Stimulated activated CD8-positive, alpha-beta memory T cell treated with anti-CD3 and anti-CD28 coated beads, Interleukin-4, amount 100 ng/mL, for 1 hour (primary cell): ENCODE measurements at places on chromosomes 5 and 9.

DNA sequence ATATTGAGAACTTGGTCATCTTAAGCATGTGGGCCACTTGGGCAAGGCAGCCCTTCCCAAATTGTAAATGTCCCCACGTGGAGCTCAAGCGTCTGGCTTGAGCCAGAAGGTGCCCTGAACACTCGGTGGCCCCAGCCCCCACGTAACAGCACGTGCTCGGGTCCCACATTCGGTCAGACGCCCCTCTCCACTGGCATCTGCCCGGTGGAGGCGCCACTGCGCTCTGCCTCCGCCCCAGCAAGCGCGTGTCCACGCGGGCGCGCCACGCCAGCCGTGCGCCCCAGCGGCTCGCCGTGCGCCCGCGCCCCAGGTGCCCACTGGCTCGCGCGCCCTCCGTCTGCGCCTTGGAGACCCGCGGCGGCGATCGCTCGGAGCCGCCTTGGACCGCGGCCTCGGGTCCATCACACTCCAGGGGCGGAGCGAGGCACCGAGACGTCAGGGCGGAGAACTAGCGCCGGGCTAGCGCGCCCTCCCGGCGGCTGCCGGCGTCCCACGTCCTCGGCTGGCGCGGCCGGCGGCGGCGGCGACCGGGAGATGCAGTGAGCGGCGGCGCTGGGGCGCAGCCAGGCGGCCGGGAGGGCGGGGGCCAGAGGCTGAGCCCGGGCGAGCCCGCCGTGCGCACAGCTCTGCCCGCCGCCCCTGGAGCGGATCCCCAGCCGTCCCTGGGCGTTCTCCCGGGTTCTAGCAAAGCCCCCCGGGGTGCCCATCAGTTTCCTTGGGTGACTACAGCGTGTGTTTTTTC, at the start of gene PALM2AKAP2:
Gene PALM2AKAP2, plus strand, starts transcription at position 488 of the 742 bp plus-strand sequence. CDS start 291 bp downstream, outside the sequence.
- no peak for DNase-seq

- no peak for DNase-seq
These were observed 34.0 kb upstream of the RXRA start for GRCh38 chr9:134291961-134292871.

GRCh38 chr9:81268048-81268447, 421.3 kb downstream of the TLE1 start:
- no peak for DNase-seq

DNA sequence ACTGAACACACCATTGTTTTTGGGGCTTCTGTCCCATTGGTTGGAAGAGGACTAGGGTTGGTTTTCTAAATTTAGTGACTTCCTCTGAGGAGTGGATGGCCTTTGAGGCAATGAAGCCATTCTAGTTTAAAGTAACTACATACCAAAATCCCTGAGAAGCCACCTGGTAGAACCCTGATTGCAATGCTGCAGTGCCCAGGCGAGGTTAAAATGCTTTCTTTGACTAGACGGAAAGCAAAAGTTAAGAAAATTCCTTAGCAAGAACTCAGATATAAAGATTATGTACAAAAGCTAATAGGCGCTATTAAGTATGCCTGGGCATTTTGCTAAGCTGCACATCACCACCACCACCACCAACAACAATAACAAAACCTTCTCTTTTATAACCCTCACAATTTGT, 20.6 kb downstream of the GLRX start:
- DNase-seq = no peak

DNA sequence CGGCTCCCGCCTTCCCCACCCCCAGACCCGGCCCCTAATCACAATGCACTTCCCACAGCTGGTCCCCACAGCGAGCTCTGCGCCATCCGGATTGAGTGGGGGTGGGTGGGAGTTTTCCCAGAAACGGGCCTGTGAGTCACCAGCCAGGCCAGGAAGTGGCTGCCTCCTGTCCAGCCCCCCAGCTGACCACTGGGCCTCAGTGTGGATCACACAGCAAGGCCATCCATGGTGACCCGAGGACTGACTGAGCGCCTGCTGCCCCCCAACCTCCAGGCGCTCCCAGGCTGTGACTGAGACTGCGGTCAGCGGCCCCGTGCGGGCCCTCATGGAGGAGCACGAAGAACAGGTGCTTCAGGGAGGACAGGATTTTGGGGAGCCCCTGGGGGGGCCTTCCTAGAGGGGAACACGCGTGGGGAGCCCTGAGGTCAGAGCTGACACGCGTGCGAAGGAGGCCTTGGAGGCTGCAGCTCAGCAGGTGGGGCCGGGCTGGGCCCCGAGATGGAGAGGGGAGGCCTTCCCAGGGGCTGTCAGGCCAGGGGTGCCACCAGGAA, 48.3 kb upstream of the EGFL7 start:
- DNase-seq = no peak

DNA sequence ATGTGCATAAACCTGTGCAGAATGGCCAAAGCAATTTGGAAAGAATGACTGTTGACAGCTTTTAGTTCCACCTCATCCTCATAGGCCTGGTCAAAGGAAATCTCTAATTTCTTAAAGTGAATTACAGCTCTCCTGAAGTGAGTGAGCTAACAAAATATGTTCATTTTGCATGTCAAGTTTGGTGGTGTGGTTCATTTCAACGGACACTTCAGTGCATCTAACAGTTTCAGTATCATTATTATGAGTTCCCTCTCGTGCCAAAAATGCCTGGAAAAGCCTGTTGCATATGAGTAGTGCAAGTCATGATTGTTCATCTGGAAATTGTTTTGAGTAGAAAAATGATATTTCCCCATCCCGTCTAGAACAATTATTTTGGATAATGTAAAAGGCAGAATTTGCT, 53.2 kb upstream of the HMHB1 start:
- no peak for DNase-seq

DNA sequence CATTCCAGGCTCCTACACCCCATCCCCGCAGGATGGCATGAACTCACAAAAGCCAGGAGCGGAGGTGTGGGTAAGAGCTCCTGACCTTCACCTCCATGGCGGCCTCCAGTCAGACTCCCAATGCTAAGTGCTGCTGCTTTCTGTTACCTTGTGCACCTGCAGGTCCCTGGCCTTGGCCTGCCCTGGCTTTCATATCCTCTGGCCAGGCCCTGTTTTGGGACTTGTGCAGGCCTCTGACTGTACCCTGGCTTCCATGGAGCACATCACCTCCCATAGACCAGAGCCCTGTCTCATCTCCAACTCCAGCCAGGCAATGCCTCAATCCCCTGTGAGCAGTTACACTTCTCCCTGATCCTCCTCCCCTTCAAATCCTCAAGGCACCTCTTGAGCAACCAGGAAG, 124.5 kb downstream of the MED10 start:
- DNase-seq = no peak

DNA sequence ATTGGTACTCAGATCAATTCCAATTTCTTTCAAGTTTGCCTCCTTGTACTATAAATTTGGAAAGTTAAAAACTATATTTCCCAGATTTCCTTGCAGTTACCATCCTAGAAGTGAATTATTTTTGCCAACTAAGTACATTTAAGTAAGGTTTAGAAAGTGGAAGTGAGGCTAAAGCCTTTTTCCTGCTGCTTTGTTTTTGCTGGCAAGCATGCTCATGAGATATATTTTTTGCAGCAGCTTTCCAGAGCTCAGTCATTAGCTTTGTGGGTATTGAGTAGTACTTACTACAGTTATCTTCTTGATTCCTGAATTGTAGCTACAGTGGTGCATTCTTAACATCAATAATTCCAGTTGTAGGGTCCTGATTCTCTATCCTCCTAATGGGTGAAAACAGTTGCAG, 3.5 kb upstream of the BTF3 start:
- no peak for DNase-seq

- no peak for DNase-seq
These were observed 35.9 kb upstream of the GAS1 start for GRCh38 chr9:86983249-86983619.

GRCh38 chr9:109919736-109920408, 139.9 kb downstream of the PALM2AKAP2 start:
- no peak for DNase-seq

DNA sequence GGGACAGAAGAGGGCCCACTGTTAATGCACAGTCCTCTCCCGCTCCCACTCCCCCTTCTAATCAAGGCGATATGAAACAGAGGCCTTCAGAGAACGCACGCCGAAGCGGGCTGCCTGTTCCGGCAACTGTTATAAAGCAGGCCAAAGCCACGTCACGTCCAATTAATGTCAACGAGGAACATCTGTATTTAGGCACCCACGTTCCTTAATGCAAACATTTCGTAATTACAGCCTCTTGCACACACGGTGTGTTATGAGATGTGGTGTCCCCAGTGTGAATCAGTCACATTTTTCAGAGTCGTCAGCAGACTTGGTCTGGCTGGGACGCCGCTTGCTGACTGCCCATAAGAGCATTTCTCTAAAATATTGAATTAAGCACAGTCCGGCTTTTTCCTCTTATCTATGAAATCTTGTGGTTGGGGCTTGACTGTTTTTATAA, 339.0 kb downstream of the NSG2 start:
- DNase-seq = no peak

- DNase-seq = no peak
These were observed 717.9 kb downstream of the PRELID2 start for GRCh38 chr5:145117285-145117684.

DNA sequence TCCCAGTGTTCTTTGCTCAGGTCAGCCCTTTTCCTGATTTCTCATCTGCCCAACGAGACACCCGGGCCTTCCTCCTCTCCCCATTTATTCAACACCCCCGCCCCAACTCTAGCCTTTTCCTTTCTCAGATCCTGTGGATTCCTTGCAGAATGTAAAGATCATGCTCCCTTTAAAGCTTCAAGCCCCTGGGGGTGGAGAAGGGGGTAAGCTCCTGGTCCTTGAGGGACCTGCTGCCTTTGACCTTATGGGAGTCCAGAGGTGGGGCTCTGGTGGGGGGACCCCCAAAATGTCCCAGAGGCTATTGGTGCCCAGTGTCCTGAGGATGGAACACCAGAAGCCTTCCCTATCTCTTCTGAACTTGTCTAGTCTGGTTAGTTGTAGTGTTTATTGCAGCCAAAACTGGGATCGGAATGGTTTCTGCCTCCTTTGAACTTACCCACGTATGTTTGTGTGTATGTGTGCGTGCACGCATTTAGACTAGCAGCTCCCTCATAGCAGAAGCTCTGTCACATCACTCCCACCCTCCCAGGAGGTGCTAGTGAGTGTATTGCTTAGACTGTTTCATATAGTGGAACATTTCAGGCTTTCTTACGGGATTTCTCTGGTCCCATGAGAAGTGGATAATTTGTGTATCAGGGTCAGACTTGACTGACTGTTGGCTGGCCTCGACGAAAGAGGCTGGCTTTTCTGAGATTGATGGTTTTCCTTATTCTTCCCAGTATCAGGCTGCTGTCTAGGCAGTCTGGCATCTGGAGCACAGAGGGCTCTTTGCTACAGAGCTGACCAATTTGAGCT, 1.1 kb downstream of the GALNT10 start:
- no peak for DNase-seq

DNA sequence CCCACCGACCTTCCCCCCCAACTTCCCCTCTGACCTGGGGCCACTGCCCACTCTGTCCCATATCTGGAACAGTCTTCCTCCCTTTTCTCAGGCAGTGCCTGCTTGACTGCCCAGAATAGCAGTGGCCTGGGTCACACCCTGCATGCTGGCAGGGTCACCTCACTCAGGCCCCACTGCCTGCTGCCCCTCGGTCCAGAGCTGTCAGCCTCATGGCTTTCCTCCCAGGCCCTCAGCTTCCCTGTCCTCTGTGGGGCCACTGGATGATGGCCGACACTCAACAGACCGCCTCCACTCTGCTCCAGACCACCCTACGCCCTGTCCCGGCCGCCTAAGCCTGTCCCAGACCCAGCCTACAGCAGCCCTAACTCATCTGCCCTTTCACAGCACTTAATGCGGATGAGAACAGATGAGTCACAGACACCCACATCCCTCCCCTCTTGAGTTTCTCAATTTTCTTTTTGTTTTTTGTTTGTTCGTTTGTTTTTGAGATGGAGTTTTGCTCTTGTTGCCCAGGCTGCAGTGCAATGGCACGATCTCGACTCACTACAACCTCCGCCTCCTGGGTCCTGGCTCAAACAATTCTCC, 5.9 kb downstream of the PNPLA7 start:
- no peak for DNase-seq

GRCh38 chr9:136722969-136723356, 10.6 kb downstream of the DIPK1B start:
- DNase-seq = no peak

DNA sequence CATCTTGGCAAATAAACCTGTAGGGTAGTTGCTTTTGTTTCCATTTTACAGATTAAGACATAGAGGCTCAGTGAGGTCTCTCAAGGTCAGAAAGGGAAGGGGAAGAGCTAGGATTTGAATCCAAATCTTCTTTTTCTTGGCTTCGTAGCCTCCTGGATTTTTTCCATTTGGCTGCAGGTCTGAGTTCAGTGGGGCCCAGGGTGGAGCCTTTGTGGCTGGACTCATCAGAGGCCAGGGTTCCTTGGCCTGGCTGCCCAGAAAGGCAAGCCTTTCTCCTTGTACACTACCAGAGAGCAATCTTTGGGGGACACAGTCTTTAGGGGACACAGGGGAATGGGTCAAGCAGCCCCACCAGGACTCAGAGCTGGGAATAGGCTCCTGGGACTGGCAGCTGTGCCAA, 10.5 kb upstream of the TRAF1 start:
- no peak for DNase-seq

- DNase-seq = no peak
These were observed 667.1 kb upstream of the RGMB start for GRCh38 chr5:98106116-98107031.

DNA sequence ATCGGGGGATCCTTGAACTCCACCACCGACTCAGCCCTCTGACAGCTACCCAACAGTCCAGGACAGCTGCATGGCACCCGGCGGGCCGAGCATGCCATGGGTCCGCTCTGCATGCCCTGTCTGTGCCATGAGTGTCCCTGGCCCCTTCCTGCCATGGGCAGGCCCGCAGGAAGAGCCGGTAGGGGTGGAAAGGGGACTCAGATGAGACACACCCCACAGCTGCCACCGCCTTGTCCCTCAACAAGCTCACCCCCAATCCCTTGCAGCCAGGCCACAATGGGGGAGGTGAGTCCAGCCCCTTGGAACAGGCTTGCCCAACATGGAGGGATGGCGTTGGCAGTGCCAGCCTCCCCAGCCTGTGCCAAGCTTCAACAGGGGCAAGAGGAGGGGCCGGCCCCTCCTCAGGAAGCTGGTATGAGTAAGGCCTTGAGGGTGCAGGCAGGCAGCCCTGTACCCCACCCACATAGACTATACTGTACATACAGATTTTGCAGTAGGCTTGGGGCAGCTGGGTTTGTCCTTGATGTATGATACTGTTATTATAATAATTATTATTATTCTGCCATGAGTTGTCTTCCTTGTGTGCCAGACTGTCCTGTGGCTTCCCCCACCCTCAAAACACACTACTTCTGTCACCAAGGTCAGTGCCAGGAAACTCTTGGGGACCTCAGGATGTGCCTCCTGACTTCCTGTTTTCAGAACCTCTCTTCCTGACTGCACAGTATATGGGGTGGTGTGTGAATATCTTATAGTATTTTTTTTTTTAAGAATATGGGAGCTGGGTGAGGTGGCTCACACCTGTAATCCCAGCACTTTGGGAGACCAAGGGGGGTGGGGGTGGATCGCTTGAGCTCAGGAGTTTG, 12.0 kb upstream of the SLC34A1 start:
- no peak for DNase-seq

- no peak for DNase-seq
These were observed 421.1 kb upstream of the FTMT start for GRCh38 chr5:121430538-121430937.

- no peak for DNase-seq
These were observed 21.4 kb downstream of the COL27A1 start for GRCh38 chr9:114176624-114177291.
